EH (cell line): ENCODE measurements at places on chromosomes 2 and 18.

DNA sequence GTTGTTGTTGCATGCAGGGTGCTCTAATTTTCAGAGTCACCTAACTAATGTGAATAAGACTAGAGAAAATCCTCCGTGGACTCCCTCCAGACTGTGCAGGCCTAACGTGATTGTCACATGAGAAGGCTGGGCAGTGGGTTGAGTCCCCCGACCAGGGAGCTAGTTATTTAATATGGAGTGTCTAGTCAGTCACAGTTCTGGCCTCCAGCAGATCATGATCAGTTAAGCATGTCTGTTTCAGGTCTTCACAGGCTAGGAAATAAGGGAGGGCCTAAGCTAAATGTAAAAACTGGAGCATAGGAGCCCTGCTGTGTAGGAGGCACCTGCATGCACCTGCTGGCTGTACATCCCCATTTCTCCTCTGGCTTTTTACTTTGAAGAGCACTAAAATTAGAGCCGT lies 86.8 kb downstream of the PRPF40A start:
- DNase-seq = no peak

- no peak for DNase-seq
Observed at GRCh38 chr2:229342376-229342775, 71.3 kb upstream of the PID1 start.

- no peak for DNase-seq
Observed at GRCh38 chr18:45653090-45653489, 37.8 kb downstream of the SLC14A2 start.

- peak; percentile 98 for DNase-seq
Observed at GRCh38 chr2:37776487-37776886, 105.0 kb upstream of the CDC42EP3 start.

DNA sequence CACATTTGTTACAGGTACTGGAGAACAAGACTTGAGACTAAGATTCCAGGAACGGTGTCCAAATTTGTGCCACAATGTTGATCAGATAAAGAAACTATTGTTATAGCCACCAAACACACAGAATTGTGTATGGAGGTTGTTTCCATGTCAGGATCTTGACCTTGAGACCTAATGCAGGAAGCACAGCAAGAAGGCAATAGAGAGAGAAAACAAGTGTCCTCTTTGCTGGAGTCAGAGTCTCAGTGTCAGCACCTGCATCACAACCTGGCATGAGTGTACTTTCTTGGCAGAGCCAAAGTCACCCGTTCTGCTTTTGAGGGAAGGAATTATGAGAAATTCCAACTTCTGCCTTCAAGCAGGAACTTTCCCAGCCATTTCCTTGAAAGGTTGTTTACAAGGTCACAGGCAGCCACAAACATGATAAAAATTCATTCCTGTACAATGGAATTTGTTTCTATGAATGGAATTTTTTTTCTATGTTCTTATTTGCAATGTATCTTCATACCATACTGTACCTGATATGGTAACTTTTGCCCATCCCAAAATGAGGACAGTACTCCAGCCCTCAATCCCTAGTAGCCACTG lies 118.4 kb downstream of the PKP4 start:
- peak; percentile 48 for DNase-seq

DNA sequence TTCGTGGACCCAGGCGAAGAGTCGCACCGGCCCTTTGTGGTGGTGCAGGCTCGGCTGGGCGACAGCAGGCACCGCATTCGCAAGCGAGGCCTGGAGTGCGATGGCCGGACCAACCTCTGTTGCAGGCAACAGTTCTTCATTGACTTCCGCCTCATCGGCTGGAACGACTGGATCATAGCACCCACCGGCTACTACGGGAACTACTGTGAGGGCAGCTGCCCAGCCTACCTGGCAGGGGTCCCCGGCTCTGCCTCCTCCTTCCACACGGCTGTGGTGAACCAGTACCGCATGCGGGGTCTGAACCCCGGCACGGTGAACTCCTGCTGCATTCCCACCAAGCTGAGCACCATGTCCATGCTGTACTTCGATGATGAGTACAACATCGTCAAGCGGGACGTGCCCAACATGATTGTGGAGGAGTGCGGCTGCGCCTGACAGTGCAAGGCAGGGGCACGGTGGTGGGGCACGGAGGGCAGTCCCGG lies 3.5 kb downstream of the INHBB start:
- DNase-seq = no peak

DNA sequence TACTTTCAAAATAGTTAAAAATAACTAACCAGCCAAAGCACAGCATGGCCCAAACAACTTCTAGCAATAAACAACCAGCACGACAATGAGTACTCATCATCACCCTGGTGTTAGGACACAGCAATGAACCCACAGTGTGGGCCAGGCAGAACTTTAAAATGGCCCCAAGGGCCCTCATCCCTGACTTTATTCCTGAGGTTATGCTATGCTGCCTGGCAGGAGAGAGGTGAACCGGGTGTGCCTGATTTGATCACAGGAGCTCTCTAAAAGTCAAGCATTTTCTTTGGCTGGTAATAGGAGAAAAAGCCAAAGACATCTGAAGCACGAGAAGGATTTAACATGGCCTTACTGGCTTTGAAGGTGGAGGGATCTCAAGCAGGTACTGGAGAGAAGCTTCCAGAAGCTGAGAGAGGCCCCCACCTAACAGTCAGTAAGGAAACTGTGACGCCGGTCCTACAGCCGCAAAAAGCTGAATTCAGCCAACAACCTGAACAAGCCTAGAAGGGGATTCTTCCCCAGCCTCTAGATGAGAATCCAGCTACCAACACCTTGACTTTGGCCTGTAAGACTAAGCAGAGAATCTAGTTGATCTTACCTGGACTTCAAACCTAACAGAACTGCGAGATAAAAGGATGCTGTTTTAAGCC lies 115.4 kb downstream of the DDX1 start:
- no peak for DNase-seq

- DNase-seq = peak; percentile 55
Observed at GRCh38 chr2:28626891-28627421, 124.7 kb upstream of the PPP1CB start.

DNA sequence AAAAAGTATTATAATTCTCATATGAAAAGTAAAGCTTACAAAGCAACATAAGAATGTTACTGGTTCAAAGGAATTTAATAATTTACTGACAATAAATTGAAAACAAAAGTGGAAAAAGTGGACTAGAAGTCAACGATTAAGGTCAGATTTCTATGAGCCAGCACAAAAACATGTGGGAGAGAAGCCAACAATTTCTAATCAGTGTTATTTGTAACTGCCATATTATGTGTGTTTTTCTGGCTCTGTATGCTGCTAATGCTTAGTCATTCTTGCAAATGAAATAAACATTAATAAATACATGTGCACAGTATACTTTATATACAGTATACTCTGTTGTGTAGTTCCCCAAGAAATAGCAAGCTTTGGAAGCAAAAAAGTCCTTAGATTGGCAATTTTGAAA lies 301.3 kb upstream of the RGPD4 start:
- peak; percentile 11 for DNase-seq

GRCh38 chr2:128941751-128942150 lies 623.1 kb upstream of the HS6ST1 start:
- DNase-seq = no peak

GRCh38 chr2:31297751-31298150 lies 63.8 kb downstream of the EHD3 start:
- DNase-seq = peak; percentile 88

GRCh38 chr2:145669301-145669700 lies 1149.4 kb upstream of the ZEB2 start:
- no peak for DNase-seq

DNA sequence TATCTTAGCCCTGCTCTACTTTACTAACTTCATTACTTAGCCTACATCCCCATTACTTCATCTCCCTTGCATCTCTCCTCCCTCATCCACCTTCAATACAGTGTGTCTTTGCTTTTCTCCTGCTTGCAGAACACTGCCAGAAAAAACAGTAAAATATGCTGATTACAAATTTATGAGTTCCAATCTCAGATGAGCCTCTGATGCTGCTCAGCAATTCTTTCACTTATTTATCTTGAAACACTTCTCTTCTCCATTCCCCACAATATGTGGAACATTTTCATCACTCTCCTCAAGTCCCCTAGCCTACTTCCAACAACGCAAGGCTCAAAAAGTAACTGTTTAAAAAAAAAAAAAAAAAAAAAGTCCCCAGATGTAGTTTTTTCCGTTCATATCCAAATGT lies 7.1 kb downstream of the VPS54 start:
- DNase-seq = peak; percentile 4

DNA sequence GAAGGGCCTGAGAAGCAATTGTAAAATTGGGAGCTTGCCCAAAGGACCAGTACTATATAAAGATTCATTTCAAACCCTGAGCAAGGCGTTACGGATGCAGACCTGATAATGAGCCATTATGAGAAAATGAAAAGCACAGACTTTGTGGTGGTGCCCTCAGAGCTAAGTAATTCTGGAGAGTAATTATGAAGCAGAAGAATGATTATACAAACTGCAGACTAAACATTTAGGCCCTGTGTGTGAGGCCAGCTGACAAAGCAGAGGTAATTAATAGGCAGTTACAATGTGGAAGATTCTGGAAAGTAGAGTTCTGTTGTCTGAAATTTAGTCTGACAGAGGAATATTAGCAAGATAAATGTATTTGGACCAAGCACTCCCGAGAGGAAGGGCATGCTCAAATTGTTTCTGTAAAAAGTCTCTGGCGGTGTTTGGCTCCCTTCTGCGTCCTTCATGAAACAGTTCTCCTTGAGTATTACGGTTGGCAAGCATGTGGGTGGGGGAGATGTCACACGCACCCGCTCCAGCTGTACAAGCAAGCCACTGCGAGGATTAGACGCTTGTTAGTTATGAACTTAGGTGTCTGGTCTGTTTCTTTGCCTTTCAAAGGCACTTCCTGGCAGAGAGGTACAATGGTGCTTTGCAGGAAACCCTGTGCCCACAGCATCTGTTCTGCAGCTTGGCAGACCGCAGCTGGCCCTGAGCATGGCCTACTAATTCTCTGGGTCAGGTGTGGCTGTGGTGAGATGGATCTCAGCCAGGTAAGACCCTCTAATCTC lies 45.5 kb downstream of the CDC42EP3 start:
- no peak for DNase-seq

DNA sequence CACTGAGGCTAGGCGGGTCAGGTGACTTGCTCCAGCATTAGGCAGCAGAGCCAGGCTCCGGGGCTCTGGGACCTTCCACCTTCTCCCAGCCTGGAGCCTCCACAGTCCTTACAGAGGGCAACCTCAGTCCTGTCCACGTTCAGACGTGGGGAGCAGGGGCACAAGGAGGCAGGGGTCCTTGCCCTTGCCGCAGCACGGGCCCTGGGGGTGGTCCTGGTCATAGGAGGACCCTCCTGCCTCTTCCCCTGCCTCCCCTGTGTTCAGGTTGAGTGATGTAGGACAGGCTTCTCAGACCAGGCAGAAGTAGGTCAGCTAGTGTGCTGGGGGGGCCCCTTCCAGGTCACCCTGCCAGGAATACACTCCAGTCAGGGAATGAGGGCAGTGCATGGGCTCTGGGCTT lies 5.4 kb upstream of the ARHGEF4 start:
- no peak for DNase-seq

DNA sequence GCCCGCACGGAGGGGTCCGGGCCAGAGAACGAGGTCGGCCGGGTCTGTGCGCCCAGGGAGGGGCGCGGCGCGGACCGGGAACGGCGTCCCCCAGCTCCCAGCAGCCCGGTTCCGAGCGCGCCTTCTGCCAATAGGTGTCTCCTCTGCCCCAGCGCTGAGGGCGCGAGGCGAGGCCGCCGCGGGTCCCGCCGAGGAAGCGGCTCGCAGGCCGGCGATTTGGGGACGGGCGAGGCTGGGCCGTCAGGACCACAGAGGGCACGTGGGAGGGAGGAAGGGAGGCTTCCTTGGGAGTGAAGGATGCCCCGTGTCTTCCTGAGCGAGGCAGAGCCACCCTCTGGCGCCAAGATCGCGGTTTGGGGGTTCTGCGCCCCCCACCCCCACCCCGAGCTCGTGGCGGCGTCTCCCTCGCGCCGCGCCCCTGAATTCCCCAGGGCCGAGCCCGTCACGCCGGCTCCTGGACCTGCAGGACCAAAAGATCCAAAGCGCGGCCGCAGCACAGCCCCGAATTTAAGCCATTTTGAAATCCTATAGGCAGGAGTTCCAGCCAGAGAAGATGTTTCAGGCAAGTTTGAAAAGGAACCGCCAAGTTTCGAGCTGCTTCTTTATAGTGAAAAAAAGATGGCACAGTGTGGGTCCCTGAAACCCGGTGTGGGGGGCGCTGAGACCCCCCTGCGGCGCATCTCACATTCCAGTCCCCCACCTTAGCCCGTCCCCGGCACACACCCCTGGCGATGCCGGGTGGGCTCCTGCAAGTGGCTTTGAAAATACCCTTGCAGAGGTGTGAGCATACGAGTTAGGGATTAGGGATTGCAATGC lies 909 bp downstream of the NFATC1 start:
- DNase-seq = peak; percentile 51

DNA sequence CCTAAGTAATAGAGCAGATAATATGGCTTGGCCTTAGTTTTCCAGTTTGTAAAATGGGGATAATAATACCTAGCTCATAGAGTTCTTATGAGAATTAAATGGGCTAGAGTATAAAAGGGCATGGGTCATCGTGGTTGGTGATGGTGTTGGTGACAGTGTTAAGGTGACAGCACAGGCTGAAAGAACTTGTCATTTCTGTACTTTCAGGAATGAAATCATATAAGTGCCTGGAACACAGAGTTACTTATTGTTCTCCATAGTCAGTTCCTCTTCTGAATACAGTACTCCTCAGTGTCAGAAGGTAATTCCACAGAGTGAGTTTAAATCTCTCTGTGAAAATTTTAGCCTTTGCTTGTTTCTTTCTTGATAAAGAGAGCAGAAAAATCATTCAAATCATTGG lies 42.4 kb downstream of the KIF5C start:
- DNase-seq = no peak

GRCh38 chr2:239178484-239178883 lies 222.3 kb downstream of the HDAC4 start:
- DNase-seq = no peak

DNA sequence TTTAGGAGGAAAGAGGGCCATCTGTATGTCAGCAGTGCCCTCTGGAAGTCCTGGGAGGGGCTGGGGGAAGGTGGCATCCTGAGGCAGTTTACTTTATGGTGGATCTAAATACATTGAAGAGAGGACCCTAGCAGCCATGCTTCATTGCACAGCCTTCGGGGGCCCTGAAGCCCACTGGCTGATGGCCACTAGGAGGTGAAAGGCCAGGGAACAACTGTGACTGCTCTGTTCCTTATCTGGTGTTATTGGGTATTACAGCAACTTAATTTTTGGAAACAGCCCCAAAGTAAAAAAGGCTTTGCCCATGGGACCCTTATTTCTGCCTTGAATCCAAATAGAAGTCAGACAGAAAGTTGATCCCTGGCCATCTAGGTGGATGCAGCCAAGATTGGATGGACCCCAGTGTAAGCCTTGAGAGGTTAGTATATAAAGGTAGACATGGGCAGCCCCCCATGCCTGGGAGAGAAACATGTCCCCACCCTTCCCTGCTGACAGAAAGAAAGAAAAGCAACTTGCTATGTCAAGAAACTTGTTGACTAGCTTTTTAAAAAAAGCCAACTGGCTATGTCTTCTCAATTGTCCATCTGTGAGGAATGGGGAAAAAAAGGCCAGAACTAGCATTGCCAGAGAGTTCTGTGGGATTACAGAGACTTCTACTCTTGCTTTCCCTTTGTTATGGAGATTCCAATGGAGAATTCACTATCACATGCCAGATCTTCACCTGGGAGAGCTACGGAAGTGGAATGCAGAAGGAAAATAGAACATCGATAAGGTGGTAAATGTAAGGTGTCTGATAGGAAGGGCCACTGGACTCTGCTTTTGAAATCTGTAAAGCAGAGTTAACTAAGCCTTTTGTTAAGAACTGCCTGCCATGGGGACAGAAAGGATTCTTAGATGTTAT lies 58.6 kb upstream of the OSR1 start:
- no peak for DNase-seq
